GDM1 (cell line): ENCODE measurements at places on chromosomes 11 and 22.

DNA sequence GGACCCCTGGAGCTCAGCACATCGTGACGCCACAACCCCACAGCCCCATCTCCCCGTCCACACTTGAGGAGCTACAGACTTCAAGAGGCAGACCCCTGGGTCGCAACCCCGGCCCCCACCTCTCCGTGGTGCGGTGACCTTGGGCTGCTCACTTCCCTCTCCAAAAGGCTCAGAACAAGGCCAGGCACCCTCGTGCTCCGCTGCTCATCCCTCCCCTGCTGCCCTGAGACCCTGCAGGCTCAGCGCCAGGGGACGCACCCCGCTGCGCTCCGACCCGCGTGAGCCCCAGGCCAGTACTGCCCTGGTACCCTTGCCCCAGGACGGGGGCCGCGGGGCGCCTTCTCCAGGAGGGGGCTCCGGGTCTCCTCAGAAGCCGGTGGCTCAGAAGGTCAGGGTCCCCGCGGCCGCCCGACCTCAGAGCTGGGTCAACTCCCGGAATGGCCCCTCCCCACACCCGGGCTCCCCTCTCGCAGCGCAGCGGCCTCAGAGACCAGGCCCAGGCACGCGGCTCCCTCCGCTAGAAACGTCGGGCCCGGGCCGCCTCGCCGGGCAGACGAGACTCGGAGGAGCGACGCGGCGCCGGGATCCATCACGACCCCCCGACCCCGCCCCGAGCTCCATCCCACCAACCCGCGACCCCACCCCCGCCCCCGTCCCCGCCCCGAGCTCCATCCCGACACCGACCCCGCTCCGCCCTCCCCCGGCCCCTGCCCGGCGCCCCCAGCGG lies 563 bp downstream of the GATD1 start:
- DNase-seq = peak; percentile 42

GRCh38 chr11:3148990-3149851 lies 15.9 kb downstream of the OSBPL5 start:
- DNase-seq = no peak

- DNase-seq = no peak
Measured at GRCh38 chr11:14269692-14270573, 89.0 kb downstream of the RRAS2 start.

- DNase-seq = no peak
Measured at GRCh38 chr11:127596433-127596832, 595.9 kb upstream of the KIRREL3 start.

GRCh38 chr11:123069908-123070821 lies 8.2 kb upstream of the HSPA8 start:
- DNase-seq = no peak

- DNase-seq = no peak
Measured at GRCh38 chr11:112965656-112966055, 4.4 kb downstream of the NCAM1 start.

GRCh38 chr11:111026241-111026640 lies 219.3 kb upstream of the POU2AF2 start:
- no peak for DNase-seq

DNA sequence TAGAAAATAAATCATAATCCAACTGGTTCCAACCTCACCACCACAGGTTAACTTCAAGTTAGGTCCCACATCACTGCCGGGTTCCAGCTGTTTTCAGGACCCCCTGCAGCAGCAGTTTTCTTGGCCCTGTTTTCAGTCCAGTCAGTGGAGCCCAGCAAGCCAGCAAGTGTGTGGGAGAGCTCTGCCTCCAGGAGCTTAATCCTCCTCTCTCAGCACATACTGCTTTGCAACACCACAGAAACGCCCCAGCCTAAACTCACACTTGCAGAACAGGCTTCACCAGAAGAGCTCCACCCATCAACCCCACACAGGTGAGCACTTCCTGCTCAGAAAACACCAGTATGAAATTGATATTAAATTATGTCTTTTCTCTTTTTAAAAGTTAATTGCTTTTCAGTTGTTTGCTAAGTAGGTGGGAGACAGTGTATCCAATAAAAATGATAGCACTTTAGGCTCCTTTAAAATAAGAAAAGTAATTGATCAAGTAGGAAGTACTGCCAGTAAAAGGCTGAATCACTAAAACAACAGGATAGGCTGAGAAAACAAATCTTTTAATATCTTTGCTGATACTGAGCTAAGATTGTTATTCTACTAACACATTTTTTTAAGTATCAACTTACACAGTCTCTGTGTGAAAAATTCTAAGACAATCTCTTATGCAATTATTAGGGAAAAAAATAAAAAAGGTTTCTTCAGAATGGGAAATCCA lies 81.5 kb upstream of the TP53AIP1 start:
- no peak for DNase-seq

DNA sequence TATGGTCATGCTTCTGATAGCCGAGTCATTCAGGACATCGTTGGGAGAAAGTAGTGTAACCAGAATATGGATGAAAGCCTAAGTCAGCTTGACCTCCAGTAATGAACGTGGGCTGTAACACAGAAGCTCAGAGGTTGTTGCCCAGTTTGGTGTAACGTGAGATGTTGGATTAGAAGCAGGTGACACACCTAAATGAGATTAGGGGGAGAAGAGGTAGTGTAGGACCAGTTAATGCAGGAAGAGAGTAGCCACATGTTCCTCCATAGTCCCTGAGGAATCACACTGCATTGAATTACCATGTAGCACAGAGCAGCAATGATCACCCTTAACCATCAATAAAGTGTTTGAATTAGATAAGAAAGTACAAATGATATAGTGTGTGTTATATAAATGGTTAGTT lies 20.4 kb downstream of the FBXO7 start:
- DNase-seq = no peak

DNA sequence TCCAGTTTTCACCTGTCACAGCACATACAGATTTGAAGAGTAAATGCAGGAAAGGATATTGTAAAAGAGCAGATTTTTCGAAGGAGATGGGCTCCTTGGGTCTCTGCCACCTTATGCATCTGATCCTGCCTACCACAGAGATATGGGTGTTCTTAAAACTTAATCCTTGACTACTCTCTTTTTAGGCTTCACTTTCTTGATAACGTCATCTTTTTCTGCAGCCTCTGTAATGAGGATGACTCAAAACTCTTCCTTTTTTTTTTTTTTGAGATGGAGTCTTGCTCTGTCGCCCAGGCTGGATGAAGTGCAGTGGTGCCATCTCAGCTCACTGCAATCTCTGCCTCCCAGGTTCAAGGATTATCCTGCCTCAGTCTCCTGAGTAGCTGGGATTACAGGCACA lies 7.8 kb downstream of the PRR14L start:
- DNase-seq = no peak

DNA sequence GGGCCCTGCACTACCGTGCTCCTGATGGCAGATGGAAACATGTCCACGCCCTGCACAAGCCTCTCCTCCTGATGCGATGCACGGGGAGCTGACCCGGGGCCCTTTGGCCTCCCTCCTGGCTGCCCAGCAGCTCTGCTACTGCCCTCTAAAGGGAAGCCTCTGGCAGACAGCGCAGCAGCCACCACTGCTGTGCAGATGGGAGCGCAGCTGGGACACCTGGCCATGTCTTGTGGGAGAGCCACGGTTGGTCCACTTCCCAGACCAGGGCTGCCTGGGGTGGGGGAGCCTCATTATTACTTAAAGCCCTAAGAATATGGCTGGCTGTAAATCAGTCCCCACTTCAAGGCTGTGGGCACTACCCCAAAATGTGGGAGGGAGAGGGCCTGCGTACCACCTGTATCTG lies 38.3 kb downstream of the TBX1 start:
- DNase-seq = no peak

- peak; percentile 35 for DNase-seq
Measured at GRCh38 chr11:34425867-34426266, 12.9 kb upstream of the CAT start.

GRCh38 chr22:49359076-49359475 lies 468.6 kb downstream of the BRD1 start:
- no peak for DNase-seq

- no peak for DNase-seq
Measured at GRCh38 chr11:107769189-107769588, 57.3 kb upstream of the SLN start.

- DNase-seq = no peak
Measured at GRCh38 chr11:5336331-5336730, 7.0 kb downstream of the OR51B5 start.

DNA sequence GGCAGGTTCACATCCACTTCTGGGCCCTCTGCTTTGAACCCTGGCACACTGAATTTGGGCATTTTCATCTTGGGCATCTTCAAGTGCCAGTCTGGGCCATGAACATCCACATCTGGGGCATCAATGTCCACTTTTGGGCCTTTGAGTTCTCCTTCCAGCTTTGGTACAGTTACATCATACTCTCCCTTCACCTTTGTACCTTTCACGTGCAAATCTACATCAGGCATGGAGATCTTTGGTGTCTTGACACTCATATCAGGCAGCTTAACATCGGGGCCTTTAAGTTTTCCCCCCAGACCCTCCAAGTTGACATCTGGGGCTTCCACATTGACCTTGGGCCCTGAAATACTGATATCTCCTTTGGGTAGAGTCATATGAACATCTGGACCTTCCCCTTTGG lies 14.5 kb downstream of the AHNAK start:
- DNase-seq = no peak

DNA sequence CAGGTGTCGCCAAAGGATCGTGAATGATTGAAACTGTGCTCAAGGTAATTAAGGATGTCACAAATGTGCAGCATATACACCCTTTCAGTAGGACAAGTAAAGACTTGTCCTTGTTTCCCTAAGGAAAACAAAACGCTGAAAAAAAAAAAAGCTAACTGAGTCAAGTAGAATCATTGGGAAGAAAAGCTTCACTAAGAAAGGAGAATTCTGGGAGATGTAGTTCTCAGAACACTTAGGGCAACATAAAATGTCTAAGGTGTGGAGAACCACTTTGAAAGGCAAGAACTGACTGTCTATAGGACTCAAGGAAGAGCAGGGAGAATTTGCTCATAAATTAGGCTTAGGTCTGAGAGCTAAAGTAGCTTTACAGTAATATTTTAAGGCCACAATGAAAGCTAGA lies 2.9 kb upstream of the OR5T1 start:
- DNase-seq = no peak

- DNase-seq = no peak
Measured at GRCh38 chr11:121711939-121712338, 259.2 kb upstream of the SORL1-AS1 start.

DNA sequence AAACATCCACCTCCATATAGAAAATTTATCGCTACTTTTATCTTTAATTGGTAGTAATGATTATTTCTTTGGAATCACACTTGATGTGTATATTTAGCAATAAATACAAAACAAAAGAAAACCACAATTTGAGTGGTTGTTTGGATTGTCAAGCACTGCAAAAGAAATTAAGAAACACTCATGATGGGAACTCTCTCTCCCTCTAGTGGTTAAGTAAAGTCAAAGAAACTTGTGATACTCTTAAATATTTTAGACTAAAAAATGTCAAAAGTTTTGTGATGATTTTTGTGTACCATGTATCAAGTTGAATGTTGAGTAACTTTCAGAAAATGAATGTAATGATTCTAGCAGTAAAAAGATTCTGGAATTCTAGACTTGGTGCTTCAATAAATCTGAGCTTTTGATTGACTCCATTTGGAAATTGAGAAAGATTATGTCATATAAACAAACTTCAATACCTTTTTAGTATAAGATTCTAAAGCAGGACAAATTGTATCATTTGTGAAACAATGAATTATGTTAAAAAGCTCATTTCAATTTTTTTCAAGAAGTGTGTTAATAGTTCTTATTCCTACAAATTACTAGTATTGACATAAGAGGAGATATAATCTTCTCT lies 20.8 kb downstream of the MUC15 start:
- DNase-seq = no peak

DNA sequence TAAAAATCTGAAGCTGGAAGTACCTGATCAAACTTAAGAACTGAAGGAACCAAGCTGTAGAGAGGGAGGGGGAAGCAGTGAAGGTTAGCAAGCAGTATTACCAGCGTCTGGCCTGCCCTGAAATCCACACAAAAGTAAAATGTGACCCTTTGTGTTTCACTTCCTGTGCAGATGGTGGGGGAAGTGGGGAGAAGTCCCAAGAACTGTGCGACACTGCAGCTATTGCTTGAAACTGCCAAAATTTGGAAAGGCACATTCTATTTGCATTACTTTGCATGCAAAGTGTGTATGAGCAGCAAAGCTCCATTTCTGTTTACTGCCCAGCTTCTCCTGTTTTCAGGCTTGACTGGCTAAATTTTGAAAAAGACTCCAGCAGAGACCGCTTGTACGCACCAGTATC lies 72.1 kb upstream of the BMAL1 start:
- DNase-seq = no peak

- no peak for DNase-seq
Measured at GRCh38 chr11:103441021-103441420, 331.8 kb downstream of the DYNC2H1 start.

DNA sequence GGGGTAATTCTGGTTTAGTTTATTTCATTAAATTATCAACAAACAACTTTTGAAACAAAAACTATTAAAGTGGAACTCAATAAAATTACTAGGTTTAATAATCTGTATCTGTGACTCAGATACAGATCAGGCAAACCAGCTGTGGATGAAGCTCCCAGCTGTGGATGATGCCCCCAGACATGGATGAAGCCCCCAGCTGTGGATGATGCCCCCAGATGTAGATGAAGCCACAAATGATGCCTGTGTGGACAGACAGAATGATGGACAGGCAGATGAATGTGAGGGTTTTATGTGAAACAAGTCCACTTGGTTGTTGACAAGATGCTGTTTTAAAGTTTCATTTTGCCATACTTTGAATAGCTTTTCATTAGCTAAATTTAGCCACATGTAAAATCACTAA lies 5.8 kb upstream of the ZNF74 start:
- no peak for DNase-seq

- DNase-seq = no peak
Measured at GRCh38 chr11:93738647-93739081, 2.6 kb downstream of the TAF1D start.
